H1 (cell line): ENCODE measurements at places on chromosomes 3 and 15. TPM values are rescaled to one million over a fixed set of nuclear protein-coding genes. Genes with fewer than 3 reads are reported as not detected.
A peak's percentile ranks its signal among the peaks of the same experiment; 100 is the strongest.

Gene GOLGA8S
- total RNA-seq = 0.11 and 0.17 TPM in 2 replicates

Gene CFAP100
- total RNA-seq = not detected in 2 replicates

GRCh38 chr3:159884661-159885402 is 103.8 kb upstream of the IL12A start:
- DNase-seq = no peak

Gene CASR
- 0.25 and 0.58 TPM in 2 replicates for total RNA-seq

Gene LEKR1
- not detected in 2 replicates for total RNA-seq

GRCh38 chr15:42356851-42357250 is 2.5 kb upstream of the CAPN3 start:
- DNase-seq = no peak

- no peak for DNase-seq
Measured at GRCh38 chr15:31487811-31488436, 161.3 kb downstream of the KLF13 start.

- DNase-seq = no peak
Measured at GRCh38 chr15:77533578-77534430, 98.9 kb downstream of the LINGO1 start.

DNA sequence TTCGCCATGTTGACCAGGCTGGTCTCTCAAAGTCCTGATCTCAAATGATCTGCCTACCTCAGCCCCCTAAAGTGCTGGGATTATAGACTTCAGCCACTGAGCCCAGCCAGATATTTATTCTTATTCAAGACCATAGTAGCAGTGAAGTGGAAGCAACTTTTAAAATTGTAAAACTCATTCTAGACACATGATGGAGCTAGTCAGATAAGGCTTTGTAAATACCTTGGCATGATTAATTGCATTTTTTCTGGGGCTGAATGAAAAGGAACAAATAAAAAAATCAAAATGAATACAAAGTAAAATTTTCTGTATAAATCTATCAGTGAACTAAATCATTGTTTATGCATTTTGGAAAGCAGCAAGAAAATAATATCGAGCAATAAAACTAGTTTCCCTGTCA is 4.1 kb upstream of the MYO1E start:
- no peak for DNase-seq

DNA sequence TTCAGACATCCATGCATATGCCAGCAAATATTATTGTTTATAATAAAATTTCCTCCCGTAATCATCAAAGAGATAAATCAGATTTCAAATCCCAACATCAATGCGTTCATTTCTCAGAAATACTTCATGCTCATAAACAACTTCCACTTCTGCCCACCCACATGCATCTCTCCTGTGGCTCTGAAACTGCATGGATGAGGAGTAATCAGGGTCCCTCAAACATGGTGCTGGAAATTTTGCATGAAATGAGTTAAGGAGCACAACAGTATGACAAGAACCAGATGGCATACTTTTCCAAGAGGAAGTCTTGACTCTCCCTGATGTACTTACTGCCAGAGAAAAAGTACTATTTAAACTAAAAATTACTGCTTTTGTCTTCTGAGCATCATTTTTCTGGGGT is 26.9 kb upstream of the MFSD1 start:
- DNase-seq = no peak

- no peak for DNase-seq
Measured at GRCh38 chr15:25716414-25717126, 146.6 kb downstream of the ATP10A start.

Gene CDC25A
- total RNA-seq = 62.1 and 65.0 TPM in 2 replicates

Gene GOLGA6L9
- 5.4 and 5.5 TPM in 2 replicates for total RNA-seq

Gene HACL1
- 45.7 and 46.0 TPM in 2 replicates for total RNA-seq

DNA sequence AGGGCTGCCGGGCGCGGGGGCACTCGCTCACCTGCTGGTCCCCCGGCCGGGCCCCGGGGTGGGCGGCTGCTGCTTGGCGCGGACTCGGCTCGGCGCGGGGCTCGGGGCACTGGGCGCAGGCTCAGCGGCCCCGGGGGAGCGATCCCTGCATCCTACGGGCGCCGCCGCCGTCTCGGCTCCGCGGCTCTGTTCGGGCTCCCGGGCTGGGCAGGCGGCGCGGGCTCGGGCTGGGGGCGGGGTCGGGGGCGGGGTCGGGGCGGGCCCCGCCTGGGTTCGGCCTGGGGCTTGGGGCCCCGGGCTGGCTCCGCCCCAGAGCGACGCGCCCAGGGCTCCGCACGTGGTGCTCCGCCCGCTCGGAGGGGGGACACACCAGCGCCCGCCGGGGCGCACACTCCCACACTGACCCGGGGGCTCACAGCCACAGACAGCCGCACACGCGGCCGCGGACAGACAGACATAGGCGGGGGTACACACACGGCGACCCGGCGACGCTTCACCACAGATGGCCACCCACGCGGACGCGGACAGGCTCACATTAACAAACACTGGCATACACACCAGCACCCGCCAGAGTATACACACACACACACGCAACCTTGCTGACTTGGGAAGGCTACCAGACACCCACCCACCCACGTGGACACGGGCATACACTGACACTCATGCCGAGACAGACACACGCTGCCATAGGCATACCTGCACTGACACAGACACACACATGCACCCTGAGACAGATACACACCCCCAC is at the start of gene SCN5A:
Gene SCN5A (minus strand): TSS at position 188 of the 748 bp plus-strand sequence. CDS start 16,380 bp downstream, outside the sequence.
- DNase-seq = peak; percentile 82

DNA sequence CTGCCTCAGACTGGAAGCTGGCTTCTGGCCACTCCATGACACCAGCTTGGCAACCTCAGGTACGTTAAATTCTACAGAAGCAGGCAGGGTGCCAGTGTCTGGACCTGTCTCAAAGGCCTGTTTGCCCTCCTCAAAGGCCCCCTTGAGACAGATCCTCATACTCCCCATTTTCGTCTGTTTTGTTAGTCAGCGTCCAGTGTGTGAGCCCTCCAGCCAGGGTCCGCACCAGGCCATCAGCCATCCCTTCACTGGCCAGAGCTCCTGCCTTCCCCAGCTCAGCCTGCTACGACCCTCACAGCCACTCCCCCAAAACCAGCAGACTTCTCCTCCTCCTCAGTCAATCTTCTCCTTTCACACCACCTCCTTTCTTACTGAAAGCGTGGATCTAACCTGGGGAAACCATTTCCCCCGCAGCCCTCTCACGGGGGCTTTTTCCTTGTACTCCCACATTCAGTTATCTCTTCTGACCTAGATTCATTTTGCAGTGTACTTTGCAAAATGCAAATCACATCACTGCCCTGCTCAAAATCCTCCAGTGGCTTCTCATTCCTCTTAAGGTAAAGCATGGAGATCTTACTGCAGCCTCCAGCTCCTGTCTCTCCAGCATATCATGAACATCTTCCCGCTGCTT is 66.1 kb upstream of the CTDSPL start:
- DNase-seq = no peak
